Spinal cord (tissue), 10 donors: ENCODE measurements at places on chromosomes 5 and 9. TPM values are rescaled to one million over a fixed set of nuclear protein-coding genes. Genes with fewer than 3 reads are reported as not detected.

The FGFR4 gene
- total RNA-seq, result 3.6 TPM

The CARD9 gene
- 2.3 TPM for total RNA-seq

GRCh38 chr5:95424016-95424415 is 32.9 kb downstream of the FAM81B start:
- no peaks in the 10 kb centered on the region for H3K4me1 ChIP-seq
- no peak overlapping the region for H3K4me3 ChIP-seq
- no peaks in the 10 kb centered on the region for H3K36me3 ChIP-seq
- no peaks in the 10 kb centered on the region for H3K27me3 ChIP-seq
- H3K27ac ChIP-seq, result no peak overlapping the region
- no peak for DNase-seq

The PITX1 gene
- not detected for total RNA-seq

The TPM2 gene
- 191 TPM for total RNA-seq

DNA sequence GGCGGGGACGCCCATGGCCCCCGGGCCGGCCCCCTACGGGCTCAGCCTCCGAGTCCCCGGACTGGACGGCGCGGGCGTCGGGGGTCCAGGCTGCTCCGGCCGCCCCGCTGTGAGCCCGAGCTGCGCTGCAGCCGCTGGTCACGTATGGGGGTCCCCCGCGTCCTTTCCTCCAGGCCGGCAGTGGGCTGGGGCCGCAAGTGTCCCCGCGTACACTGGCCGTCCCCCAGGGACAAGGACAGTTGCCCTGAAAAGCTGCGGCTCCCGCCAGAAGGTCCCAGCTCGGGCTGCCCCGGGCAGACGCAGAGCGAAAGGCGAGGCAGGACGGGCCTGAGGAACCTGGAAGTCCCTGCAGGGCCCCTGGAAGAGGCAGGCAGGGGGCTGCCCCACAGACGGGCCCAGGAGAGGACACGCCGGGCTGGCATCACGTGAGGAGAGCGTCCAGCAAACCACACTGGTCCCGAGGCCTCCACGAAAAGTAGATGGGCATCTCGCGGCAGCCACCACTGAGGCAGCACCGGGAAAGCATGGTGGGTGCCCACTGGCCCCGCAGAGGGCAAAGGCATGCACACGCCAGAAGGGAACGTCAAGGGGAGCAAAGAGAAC is 3.3 kb upstream of the NKD2 start:
- no peak overlapping the region for H3K27ac ChIP-seq
- H3K36me3 ChIP-seq, result no peaks in the 10 kb centered on the region
- DNase-seq, result no peak
- H3K27me3 ChIP-seq, result peaks cover 37% of the 10 kb centered on the region
- H3K4me3 ChIP-seq, result peak overlapping the region; percentile 32
- peaks cover 39% of the 10 kb centered on the region for H3K4me1 ChIP-seq

The GMCL2 gene
- total RNA-seq, result not detected

The SH3GL2 gene
- 20.1 TPM for total RNA-seq

DNA sequence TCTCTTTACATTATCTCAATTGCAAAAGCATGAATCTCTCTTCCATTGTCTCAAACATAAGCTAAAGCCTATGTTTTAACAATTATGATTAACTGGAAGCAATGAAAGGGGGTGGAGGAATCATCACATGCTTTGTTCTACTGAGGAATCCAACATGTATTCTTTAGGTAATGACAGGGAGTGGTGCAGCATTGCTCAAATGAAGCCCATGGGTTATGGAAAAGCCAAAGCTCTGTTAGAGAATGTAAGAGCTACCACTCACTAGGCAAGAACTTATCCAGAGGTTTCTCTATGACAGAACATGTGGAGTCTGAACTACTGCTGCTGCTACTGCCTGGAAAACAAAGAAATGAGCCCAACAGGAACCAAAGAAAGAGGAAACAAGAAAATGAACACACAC is 28.7 kb downstream of the KIF3A start:
- no peaks in the 10 kb centered on the region for H3K27me3 ChIP-seq
- no peak overlapping the region for H3K27ac ChIP-seq
- H3K36me3 ChIP-seq, result peaks cover 4% of the 10 kb centered on the region

- no peaks in the 10 kb centered on the region for H3K36me3 ChIP-seq
- H3K27me3 ChIP-seq, result no peaks in the 10 kb centered on the region
- no peaks in the 10 kb centered on the region for H3K4me1 ChIP-seq
- no peak overlapping the region for H3K27ac ChIP-seq
Observed at GRCh38 chr5:4699592-4699991, 440.5 kb upstream of the ADAMTS16 start.

DNA sequence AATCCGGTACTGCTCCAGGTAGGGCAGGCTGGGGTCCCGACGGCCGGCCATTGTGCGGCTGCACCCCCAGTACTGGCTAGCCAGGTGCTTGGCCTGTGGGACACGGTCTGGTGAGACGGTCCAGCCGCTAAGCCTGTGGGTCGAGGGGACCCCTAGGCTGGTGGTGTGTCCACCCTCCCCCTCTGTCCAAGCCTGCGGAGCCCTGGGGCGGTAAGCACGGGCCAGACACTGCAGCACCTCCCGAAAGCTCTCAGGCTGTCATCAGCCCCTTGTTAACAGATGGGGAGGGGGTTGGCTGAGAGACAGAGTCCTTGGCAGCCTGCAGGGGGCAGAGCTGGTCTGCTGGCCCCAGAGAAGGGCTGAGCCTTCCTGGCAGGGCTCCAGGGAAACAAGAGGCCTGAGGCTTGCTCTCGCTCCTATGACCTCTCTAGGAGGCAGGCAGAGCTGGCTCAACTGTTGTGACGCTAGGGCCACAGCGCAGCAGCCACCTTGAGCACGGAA is 11.8 kb upstream of the MRNIP start:
- no peak for DNase-seq
- peaks cover 14% of the 10 kb centered on the region for H3K4me1 ChIP-seq
- no peak overlapping the region for H3K4me3 ChIP-seq
- H3K27ac ChIP-seq, result no peak overlapping the region
- H3K36me3 ChIP-seq, result peaks cover 97% of the 10 kb centered on the region

DNA sequence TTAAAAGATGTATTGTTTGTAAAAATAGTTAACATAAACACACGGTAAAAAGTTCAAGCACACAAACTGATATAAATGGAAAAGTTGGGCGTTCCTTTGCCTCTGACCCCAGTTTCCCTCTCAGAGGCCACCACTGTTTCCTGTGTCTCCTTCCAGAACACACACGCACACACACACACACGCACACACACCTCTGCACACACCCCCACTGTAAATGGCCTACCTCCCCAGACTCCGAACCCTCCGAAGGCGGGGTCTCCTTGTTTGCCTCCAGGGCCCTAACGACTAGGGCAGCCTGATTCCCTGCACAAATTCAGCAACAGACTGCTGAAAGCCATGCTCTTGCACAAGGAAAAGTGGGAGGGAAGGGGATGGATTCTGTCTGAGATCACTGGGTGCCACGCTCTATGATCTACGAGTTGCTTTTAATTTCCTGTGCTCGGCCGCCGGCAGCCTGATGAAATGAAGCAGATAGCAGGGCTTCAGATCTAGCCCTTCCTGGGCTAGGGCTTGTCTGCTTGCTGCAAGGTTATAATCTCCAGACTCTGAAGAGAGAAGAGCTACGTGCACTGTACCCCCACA is 184.0 kb upstream of the IL12B start:
- H3K27me3 ChIP-seq, result no peaks in the 10 kb centered on the region
- H3K4me1 ChIP-seq, result peaks cover 9% of the 10 kb centered on the region
- no peaks in the 10 kb centered on the region for H3K36me3 ChIP-seq
- H3K27ac ChIP-seq, result no peak overlapping the region

GRCh38 chr5:109412981-109413402 is 3.2 kb upstream of the PJA2 start:
- H3K27me3 ChIP-seq, result no peaks in the 10 kb centered on the region
- peaks cover 3% of the 10 kb centered on the region for H3K4me1 ChIP-seq
- no peak overlapping the region for H3K4me3 ChIP-seq
- H3K36me3 ChIP-seq, result no peaks in the 10 kb centered on the region

GRCh38 chr5:68542207-68542606 is 326.7 kb downstream of the PIK3R1 start:
- H3K27me3 ChIP-seq, result no peaks in the 10 kb centered on the region
- DNase-seq, result no peak
- no peaks in the 10 kb centered on the region for H3K36me3 ChIP-seq

The TMOD1 gene
- 27.3 TPM for total RNA-seq

GRCh38 chr9:86470326-86470725 is 116.1 kb upstream of the TUT7 start:
- DNase-seq, result no peak
- H3K4me1 ChIP-seq, result no peaks in the 10 kb centered on the region
- no peak overlapping the region for H3K4me3 ChIP-seq
- H3K36me3 ChIP-seq, result no peaks in the 10 kb centered on the region
- H3K27ac ChIP-seq, result no peak overlapping the region

- peak; percentile 86 for DNase-seq
- no peaks in the 10 kb centered on the region for H3K27me3 ChIP-seq
- H3K4me3 ChIP-seq, result peak overlapping the region; percentile 85
- peak overlapping the region; percentile 89 for H3K27ac ChIP-seq
- no peaks in the 10 kb centered on the region for H3K36me3 ChIP-seq
Observed at GRCh38 chr9:88387552-88388202, 567 bp upstream of the SPIN1 start.
